ENCODE measurements at places on chromosomes 1 and 21. TPM values are rescaled to one million over a fixed set of nuclear protein-coding genes. Genes with fewer than 3 reads are reported as not detected.

SH3BP5L gene
- polyA plus RNA-seq, result 4.4 TPM

GRCh38 chr1:168042362-168042761 is 94.4 kb downstream of the GPR161 start:
- no peaks in the 10 kb centered on the region for H3K27me3 ChIP-seq
- H3K4me3 ChIP-seq, result no peak overlapping the region
- H3K36me3 ChIP-seq, result peaks cover 8% of the 10 kb centered on the region
- no peak overlapping the region for H3K27ac ChIP-seq

ANKRD34A gene
- not detected for polyA plus RNA-seq

- no peak overlapping the region for H3K4me3 ChIP-seq
- DNase-seq, result no peak
- H3K36me3 ChIP-seq, result no peaks in the 10 kb centered on the region
- H3K27ac ChIP-seq, result no peak overlapping the region
Observed at GRCh38 chr1:185701650-185702049, 32.5 kb upstream of the HMCN1 start.

DNA sequence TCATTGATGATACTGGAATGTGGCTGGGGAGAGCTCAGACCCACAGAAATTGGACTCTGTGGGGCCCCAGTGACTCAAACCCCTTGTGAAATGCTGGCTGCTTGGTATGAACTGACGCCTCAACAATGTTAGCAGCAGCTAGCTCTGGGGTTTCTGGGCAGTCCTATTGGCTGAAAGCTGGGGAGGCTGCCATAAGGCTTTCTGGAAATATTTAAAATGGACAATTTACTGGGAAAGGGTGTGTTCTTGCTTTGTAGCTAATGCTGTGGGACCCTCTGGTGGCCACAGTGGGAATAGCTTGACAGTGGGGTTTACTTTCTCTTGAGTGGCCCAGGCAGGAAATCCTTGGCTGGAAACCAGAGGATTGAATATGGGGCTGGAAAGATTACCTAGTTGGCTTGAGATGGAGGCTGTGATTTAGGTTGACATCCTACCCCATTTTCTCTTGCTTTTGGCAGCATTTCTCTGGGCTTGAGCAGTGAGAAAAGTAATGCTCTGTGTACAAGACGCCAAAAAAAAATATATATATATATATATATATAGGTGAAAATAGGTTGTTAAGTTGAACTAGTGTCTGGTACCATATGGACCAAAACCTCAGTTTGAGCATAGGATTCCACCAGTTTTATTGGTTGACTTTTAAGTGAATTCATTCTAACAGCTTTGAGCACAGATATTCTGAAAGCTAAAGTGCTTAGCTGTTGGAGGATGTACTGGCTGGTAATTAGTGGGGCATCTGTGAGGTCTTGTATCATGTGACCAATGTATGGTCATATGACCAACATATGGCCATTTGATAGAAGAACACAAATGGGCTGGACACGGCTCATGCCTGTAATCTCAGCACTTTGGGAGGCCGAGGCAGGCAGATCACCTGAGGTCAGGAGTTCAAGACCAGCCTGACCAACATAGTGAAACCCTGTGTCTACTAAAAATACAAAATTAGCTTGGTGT is 8.2 kb upstream of the S100A10 start:
- H3K27me3 ChIP-seq, result no peaks in the 10 kb centered on the region
- DNase-seq, result peak; percentile 66
- no peaks in the 10 kb centered on the region for H3K4me1 ChIP-seq
- H3K36me3 ChIP-seq, result no peaks in the 10 kb centered on the region
- H3K27ac ChIP-seq, result no peak overlapping the region

DNA sequence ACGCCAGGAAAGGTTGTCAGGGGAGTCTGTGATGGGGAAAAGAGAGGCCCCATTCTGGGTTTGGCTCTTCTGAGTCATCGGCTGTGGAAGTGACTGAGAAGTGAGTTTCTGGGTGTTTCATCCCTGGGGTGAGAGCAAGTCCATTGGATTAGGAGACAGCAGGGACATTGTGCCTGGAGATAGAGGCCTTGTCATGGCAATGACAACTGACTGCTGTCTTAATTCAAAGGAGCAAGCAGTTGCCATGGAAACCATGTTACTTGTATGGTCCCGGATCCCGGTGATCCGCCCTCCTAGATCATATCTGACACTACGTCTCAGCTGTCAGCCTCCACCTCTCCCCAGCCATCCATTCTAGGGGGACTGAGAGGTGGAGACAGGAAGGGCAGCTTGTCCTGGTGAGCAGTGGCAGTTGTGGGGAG is 34.4 kb downstream of the KIAA0040 start:
- no peak for DNase-seq
- H3K4me1 ChIP-seq, result peaks cover 13% of the 10 kb centered on the region
- H3K27me3 ChIP-seq, result no peaks in the 10 kb centered on the region
- H3K27ac ChIP-seq, result no peak overlapping the region

DNA sequence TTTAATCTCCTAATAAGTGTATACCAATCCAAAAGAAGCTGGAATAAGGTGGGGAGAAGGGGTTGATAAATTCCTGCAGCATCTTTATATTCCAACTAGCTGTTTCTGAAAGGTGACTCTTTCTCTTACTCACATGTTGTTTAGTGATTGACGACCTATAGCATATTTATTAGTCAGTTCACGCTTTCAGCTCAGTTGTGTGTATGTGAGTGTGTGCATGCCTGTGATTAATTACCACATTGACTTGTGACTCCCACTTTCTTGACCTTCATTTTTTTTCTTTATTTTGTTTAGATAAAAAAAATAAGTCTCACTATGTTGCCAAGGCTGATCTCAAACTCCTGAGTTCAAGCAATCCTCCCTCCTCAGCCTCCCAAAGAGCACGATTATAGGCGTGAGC is 44.4 kb downstream of the ATP2B4 start:
- H3K4me1 ChIP-seq, result peaks cover 83% of the 10 kb centered on the region
- no peak overlapping the region for H3K27ac ChIP-seq
- no peaks in the 10 kb centered on the region for H3K36me3 ChIP-seq
